ENCODE measurements at places on chromosomes 7 and 10.
A peak's percentile ranks its signal among the peaks of the same experiment; 100 is the strongest.

DNA sequence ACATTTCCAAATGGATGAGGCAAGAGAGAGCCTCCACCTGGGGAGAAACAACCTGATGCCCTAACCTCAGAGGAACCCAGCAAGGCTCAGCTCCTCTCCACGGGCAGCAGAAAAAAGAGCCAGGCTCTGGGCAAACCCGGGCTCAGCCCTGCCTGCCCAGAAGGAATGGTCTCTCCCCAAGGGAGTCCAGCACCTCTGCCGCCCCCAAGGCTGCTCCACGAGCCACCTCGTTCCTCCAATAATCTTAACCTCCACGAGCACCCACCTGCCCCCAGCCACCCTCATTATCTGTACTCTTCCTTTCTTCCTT, 154.2 kb downstream of the GRID1 start:
- no peaks in the 10 kb centered on the region for H3K4me1 ChIP-seq
- H3K27me3 ChIP-seq: no peaks in the 10 kb centered on the region
- H3K36me3 ChIP-seq: no peaks in the 10 kb centered on the region
- DNase-seq: no peak

DNA sequence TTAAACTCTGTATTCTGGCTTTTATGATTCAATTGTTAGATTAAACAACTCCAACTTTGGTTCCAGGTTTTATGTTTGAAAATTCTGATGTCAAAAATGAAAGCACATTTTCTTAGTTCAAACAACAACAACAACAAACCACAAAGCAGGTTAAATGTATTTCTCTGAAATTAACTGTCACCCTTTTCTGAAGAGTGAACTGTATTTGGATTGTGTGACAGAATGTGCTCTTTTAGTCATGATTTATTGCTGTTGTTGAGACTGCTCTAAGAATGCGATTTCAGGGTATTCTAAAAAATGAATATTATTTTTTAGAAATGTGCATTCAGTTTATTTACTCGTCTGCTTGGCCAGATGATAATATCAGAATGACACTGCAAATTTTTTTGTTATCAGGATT, 144.1 kb downstream of the GNAI1 start:
- H3K4me1 ChIP-seq: peaks cover 19% of the 10 kb centered on the region
- no peaks in the 10 kb centered on the region for H3K36me3 ChIP-seq
- no peak overlapping the region for H3K27ac ChIP-seq
- H3K27me3 ChIP-seq: no peaks in the 10 kb centered on the region
- H3K4me3 ChIP-seq: no peak overlapping the region
- DNase-seq: no peak

DNA sequence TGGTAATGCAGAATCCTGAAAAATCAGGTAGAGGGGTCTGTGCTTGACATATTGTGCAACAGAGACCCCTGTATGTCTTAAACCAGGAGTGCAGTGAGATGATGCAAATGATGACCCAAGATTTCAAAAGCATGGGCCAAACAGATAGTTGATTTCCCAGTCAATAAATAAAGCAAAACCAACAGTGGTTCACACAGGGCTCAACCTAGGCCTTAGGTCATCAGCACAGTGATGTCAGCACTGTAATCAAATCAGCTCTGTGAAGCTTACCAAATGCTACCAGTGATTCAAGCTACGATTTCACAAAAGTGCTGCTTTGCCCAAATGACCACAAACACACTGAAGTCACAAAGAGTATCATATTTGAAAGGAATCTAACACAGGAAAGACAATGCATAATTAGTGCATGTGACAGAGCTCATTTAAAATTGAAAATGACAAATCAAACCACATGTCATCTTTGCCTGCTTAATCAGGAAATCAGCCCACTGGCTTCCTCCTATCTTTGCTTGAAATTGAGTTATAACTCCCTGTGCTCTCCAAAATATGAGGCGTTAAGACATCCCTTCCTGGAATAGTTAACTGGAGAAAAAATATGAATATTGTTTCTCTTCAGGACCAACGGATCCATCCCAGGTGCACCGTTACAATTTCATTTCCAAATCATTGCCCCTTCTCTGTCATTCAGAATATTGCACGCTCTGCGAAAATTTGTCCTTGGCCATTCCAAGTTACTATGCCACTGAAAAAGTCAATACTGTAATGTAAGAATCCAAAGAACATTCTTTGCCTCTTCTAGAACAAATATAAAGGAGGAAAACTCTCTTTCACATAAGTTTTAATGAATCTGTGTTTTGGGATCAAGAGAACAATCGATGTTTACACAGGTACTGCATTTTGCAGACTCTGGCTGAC, 41.9 kb upstream of the ASL start:
- H3K36me3 ChIP-seq: no peaks in the 10 kb centered on the region
- H3K27me3 ChIP-seq: no peaks in the 10 kb centered on the region
- DNase-seq: no peak
- no peaks in the 10 kb centered on the region for H3K4me1 ChIP-seq
- no peak overlapping the region for H3K27ac ChIP-seq

DNA sequence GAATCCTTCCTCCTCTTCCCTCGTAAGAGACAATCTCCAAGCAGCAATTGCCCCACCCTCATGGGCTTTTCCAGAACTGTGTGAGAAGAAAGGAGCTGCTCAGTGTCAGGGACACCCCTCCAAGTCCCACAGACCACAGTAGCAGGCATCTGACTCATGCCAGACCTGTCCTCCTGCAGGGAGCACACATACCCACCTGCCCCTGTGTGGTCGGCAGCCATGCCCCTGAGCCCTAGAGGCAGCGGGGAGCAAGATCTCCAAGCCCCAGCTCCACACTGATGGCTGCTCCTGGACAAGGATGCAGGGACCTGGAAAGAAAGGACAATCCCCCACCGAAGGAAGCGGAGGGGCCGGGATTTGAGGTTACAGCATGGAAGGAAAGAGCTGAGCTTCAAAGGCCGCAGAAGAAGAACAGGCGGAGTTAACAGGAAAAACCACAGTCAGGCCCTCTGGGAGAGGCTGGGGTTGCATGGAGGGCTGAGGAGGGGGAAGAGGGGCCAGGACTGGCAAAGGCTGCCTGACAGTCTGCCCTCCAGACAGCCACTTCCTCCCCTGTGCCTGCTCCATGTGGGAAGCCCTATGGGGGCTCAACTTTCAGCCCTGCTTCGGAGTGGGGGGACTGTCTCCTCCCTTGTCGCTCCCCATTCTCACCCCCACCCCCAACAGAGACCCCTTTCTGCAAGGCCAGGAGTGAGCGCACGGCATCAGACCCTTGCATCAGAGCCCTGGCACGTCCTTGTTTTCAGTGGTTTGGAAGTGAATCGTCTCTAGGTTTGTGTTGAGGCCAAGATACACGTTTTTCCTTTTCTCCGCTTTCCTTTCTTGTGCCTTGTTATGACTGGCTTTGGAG, 46.8 kb downstream of the ASB13 start:
- H3K27ac ChIP-seq: peak overlapping the region; percentile 36
- H3K27me3 ChIP-seq: no peaks in the 10 kb centered on the region
- H3K36me3 ChIP-seq: no peaks in the 10 kb centered on the region
- H3K4me1 ChIP-seq: peaks cover 27% of the 10 kb centered on the region
- H3K4me3 ChIP-seq: no peak overlapping the region

DNA sequence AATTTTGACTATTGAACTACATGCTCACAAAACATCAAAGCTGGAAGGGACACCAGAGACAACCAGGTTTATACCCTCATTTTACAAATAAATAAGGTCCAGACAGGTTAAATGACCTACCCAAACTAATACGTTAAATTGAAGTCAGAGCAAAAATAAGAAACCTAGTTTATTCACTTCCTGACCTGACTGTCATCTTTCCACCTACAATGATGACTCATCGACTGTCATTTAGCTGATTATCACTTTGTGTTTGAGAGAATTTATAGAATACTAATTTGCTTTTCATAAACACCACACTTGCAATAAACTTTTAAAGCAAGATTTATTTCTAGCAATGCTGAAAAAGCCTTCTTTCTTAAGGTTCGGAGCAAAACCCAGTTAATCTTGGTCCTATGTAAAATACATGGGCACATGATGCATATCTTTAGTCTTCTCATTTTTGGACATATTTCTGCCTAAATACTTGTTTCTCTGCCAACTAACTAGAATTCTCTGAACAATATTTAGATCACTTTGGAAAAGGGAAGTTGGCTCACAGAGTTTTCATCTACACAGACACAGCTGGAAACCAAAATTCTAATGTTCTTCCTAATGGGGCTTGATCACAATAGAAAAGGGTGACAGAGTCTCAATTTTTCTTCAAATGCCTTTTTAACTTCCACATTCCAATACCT, 16.7 kb upstream of the LRRN3 start:
- no peaks in the 10 kb centered on the region for H3K36me3 ChIP-seq
- H3K27me3 ChIP-seq: no peaks in the 10 kb centered on the region
- no peak overlapping the region for H3K27ac ChIP-seq
- DNase-seq: no peak
- peaks cover 5% of the 10 kb centered on the region for H3K4me1 ChIP-seq
